HT-29 (cell line): ENCODE measurements at places on chromosomes 12 and 14. TPM values are rescaled to one million over a fixed set of nuclear protein-coding genes. Genes with fewer than 3 reads are reported as not detected.

Gene TCL1B
- not detected in 2 replicates for total RNA-seq

Gene TAS2R50
- total RNA-seq: 0.26 and 0.99 TPM in 2 replicates

Gene SLCO1B1
- total RNA-seq: 0.21 and 0.36 TPM in 2 replicates

Gene ASCL1
- total RNA-seq: not detected in 2 replicates

Gene SDS
- not detected in 2 replicates for total RNA-seq

DNA sequence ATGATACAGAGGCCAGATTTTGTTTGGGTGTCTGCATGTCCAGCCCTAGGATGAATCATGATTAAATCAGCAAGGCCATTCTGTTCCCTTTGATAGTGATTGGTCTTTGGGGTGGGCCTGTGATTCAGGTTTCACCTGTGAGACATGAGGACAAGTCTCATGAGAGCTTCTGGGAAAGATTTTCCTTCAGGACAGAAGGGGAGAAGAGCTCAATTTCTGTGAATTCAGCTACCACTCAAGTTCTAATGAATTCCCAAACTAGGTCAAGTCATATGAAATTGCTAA is 73.4 kb downstream of the ZNF664 start:
- no peak for DNase-seq

GRCh38 chr12:31233061-31233730 is 92.8 kb downstream of the SINHCAF start:
- no peak for DNase-seq

DNA sequence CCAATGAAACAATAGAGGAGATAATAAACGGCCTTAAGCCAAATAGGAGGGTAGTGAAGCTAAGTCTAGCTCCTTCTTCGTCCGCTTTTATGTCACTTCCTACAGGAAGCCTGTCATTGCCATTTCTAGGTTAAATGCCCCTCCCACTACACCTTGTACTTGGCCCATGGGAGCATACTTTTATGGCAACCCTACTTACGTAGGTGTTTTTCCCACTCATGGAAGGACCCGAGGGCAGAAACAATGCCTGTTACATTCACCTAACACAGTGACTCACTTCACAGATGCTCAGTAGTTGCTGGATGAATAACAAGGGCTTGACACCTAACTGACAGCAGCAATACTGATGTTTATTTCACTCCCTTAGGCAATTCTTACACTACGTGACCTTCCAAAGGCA is 44.5 kb downstream of the ALKBH1 start:
- DNase-seq: no peak

DNA sequence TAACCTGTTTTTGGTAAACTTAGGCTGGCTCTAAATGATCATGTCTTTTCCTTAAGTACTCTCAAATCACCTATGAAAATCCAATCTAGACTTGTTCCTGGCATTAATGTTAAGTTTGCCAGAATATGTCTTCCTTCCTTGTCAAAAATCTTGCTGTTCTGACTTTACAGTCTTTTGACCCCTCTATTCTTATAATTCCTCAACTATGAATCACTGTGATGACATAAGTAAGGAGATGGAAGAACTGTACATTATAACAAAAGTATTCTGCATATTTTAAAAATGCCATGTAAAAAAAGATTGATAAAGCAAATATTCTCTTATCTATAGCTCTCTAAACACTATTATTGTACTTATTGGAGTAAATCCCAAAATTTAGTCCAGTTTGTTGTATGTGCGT is 51.4 kb upstream of the BAZ1A start:
- DNase-seq: no peak

DNA sequence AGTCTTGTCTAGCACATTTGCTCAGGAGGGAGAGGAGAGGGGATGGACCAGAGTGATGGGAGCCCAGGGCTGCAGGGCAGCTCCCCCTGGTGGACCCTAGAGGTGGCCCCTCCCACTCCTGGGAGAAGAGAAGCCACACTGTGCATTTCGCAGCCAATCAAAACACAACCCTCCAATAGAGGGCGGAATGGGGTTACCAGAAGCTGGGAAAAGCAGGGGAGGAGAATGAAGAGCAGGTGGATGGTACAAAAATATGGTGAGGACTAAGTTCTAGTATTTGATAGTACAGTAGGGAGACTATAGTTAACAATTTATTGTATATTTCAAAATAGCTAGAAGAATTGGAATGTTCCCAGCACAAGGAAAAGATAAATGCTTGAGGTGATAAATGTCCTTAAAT is 23.6 kb downstream of the VASH1 start:
- peak; percentile 79 for DNase-seq

DNA sequence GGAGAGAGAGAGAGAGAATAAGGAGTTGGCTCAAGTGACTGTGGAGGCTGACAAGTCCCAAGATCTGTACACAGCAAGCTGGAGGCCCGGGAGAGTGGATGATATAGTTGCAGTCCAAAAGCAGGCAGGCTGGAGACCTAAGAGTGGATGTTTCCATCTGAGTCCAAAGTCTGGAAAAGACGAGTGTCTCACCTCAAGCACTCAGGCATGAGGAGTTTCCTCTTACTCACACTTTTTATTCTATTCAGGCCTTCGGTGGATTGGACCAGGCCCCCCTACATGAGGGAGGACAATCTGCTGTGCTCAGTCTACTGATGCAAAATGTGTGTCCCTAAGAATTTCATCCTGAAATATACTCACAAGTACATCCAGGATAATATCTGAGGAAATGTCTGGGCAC is 484.6 kb downstream of the VRK1 start:
- DNase-seq: no peak

DNA sequence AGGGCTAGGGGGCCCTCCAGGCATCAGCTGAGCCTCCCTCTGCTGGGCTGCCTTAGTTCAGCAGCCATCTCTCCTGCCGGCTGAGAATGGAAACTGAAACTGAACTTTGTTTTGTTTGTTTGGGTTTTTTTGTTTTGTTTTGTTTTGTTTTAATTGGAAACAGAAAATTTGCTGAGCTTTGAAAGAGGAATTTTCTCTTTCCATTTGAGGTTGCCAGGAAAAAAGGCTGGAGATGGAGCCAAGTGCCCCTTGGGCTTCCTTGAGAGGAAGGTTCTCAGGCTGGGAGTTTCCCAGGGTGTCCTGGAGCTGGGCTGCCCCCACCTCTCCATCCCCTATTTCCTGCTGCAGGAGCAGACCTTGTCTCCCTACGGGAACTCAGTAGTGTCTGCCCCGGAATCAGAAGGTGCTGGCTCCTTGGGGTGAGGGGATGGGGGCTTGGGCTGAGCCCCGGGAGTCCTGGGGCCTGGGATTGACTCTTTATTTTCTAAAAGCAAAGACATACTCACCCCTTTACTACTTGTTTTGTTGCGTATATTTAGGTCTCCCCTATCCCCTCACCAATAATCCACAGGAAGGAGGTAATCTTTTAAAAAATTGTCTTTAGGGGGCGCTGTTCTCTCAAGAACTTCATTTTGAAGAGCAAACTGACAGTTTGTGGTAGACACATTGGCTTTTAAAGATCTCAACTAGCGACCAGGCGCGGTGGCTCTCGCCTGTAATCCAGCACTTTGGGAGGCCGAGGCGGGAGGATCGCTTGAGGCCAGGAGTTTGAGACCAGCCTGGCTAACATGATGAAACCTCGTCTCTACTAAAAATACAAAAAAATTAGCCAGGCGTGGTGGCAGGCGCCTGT is 21.3 kb upstream of the OASL start:
- DNase-seq: peak; percentile 47
